ENCODE measurements at places on chromosomes 7 and 10.

DNA sequence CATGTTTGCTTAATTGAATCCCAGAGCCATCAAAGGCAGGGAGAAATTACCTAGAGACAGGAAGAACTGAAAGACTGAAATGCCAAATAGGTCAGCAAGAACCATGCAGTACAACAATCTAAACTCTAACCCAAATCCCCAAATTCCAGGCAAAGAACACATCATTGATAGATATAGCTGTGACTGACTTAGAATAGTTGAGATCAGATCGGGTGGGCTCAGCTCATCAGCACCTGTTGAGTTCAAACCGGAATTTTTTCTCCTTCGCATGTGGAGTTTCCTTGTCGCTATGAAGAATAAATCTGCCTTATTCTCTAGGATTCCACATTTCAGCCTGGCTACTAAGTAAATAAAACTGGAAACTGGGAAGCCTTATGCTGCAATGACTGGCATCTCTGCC, 1.4 kb downstream of the ANKMY2 start:
- no peak for DNase-seq

GRCh38 chr10:86715156-86715795, 41.1 kb upstream of the BMPR1A start:
- DNase-seq: no peak

DNA sequence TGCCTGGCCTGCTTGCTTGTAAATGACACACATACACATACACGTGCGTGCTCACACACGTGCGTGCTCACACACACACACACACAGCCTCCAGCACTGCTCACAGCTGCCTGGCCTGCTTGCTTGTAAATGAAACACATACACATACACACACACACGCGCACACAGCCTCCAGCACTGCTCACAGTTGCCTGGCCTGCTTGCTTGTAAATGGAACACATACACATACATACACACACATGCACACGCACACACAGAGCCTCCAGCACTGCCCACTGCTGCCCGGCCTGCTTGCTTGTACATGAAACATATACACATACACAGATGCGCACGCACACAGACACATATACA, 397.2 kb downstream of the PLXNA4 start:
- no peak for DNase-seq

DNA sequence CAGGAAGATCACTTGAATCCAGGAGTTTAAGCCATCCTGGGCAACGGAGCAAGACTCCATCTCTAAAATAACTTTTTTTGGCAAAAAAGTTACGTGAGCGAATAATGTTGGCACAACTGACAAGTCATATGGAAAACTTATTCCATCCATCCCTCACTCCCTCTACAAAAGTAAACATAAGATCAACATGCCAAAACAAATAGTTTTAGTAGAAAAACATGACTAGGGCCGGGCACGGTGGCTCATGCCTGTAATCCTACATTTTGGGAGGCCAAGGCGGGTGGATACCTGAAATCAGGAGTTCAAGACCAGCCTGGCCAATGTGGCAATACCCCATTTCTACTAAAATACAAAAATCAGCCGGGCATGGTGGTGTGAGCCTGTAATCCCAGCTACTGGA, 25.6 kb downstream of the SLC25A16 start:
- no peak for DNase-seq

DNA sequence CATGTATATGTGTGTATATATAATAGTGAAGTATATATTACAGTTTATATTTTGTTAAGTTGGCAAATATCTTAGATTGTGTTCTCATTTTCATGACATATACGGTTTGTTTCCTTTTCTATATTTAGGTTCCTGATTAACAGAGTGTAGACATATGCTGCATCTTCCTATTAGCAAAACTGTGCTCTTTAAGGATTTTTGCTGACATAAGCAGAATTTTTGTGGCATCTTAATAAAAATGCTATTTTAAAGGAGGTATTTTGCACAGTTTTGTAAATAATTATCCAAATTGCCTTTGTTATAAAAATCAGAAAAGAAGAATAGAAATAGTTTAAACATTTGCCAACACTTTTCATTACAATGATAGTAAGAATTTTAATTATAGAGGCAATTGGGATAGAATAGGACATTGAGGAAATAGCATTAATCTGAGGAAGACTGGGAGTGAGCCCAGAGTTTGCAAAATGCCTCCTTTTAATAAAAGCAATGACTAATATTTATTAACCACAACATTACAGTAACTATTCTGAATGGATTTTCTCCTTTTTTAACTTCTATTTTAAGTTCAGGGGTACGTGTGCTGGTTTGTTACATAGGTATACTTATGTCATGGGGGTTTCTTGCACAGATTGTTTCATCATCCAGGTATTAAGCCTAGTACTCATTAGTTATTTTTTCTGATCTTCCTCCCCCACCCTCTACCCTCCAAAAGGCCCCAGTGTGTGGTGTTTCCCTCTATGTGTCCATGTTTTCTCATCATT, 38.2 kb downstream of the KCND2 start:
- DNase-seq: no peak

DNA sequence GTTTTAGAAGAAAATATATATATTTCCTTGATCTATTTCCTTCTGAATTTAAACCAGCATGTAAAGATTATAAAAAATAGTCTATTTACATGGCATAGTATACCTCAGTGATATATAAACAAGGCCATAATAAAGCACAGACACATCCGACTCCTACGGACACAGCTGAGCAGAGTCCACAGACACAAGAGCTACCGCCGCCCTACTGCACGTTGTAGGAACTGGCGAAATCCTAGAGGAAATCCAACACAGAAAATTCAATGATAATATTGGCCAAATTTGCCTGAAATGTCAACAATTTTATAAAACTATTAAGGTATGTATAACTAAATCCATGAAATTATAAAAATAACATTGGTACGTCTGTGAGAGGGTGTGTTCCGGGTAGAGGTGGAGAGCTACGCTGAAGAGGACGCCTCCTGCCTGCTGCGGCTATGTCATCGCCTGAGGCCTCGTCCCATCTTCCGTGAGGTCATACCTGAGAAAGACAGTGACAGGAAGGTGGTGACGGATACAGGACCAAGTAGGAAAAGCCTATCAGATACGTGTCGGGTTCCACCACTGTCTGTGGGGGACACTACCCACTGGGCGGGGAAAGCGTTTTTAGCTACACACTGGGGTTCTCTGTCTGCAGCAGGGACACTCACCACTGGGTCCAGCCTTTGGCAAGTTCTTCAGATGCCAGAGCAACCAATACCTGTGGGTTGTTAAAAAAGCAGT, 29.3 kb upstream of the NCAPG2 start:
- no peak for DNase-seq

GRCh38 chr10:97482381-97482780, 15.8 kb downstream of the MMS19 start:
- DNase-seq: no peak

DNA sequence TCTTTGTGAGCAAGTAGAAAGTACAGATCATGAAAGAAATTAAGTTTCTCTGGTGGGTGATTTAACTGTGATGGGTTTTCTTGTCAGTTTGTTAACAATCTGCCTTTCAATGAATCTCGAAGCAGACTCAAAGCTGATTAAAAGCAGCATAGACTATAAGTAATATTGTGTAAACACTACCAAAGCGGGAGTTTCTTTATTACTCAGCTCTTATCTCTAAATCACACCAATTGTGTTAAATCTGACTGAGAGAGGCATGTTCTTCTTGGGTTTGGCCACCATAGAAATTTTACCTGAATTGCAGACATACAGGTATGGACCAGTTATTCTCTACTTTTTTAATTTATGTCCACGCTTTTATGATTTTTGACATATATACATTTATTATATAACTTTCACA, 65.2 kb downstream of the DKK1 start:
- DNase-seq: no peak

DNA sequence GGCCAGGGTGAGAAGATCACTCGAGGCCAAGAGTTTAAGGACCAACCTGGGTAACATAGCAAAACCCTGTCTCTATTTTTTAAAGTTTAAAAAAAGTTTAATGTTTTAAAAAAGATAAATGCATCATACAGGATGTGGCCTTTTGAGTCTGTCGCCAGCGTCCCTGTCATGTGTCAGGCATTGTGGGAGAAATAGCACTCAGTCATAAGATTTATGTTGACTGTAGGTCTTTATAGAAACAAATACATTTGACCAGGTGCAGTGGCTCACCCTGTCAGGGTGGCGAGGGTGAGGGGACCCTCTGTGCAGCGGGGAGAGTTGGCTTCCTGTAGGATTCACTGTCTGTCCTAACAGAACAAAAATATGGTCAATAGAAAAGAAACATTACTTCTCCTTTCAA, 63.5 kb upstream of the SH2B2 start:
- no peak for DNase-seq

GRCh38 chr10:123042708-123043408, 34.1 kb downstream of the ACADSB start:
- DNase-seq: no peak

- DNase-seq: no peak
These were observed 79.6 kb downstream of the OR13A1 start for GRCh38 chr10:45235798-45236220.

DNA sequence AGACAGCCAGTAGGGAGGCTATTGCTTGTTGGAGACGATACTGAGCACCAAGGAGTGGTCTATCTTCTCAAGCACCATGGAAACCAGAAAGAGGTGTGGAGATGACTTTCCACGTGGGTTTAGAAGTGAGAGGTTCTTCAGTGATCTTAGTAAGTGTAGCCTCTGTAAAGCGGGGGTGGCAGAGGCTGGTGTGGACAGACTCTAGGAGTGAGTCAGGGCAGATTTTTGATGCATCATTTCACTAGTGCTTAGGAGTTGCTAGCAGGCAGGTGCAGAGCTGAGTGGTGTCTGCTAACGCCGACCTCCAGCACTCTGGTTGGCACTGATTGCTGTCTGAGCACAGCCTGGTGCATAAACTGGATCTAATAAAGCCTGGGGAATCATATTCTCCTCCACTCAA, 78.4 kb upstream of the ADO start:
- DNase-seq: no peak

DNA sequence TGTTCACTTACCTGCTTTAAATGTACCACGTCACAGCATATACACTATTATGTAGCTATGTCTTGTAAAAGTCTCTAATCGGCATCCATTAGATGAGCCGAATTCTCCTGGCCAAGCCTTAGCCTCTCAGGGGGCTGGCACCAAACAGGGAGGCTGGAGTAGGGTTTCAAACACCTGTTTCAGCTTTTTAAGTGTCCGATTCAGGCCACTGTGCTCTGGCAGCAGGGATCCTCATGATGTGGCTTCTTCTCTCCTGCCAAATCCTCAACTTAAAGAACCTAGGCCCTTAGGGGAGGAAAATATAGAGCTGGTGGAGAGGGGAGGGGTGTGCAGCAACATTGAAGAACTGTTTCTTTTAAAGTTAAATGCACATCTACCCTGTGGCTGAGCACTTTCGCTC, 68.5 kb upstream of the NFKB2 start:
- no peak for DNase-seq

- DNase-seq: peak; percentile 21
These were observed 2.9 kb upstream of the HMX3 start for GRCh38 chr10:123132576-123133477.

DNA sequence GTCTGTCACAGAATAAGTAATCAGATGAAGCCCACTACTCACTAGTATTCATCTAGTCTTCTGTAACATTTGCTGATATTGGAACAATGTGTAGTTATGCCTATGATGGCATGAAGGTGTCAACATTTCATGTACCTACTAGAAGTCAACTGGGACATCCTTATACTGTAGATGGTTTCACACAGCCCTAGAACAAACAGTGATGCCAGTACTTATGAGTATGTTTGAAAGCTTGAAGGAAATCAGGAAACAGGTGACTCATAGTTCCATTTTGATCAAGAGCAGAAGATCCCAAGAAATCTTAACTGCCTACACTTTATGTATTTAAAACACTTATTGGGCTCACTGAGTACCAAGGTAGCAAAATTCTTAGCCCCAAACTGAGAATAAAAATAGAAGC, 1519.6 kb downstream of the REEP3 start:
- DNase-seq: no peak

DNA sequence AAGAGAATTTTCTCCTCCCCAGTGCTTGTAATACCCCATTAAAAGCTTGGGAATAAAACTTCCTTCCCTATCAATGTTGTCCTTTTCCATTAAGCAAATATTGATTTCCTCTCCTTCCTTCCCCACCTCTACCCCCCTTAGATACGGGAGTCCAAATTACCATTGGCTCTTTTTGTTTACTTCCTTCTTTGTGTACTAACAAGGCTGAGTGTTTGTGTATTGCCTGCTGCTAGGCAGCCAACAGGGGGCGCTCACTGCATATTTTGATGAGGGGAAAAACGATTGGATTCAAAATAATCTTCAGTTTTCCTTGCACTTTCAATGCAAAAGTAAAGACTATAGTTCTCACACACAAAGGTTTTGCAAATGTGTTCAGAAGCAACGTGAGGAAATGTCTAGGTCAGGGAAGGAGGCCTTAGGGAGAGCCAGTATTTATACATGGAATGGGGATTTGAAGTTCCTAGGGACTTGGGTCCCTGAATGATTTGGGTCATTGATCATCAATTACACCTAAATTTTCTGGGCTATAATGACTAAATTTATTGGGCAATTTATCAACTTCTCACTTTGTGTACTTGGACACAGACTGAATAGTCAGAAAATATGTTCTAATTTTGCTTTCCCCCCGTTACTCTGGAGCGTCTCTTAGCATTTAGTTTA, 23.6 kb upstream of the VPS41 start:
- peak; percentile 46 for DNase-seq

- DNase-seq: no peak
These were observed 500.5 kb upstream of the LRRN3 start for GRCh38 chr7:110590415-110590814.

GRCh38 chr10:57692255-57692980, 575.3 kb downstream of the IPMK start:
- DNase-seq: no peak

DNA sequence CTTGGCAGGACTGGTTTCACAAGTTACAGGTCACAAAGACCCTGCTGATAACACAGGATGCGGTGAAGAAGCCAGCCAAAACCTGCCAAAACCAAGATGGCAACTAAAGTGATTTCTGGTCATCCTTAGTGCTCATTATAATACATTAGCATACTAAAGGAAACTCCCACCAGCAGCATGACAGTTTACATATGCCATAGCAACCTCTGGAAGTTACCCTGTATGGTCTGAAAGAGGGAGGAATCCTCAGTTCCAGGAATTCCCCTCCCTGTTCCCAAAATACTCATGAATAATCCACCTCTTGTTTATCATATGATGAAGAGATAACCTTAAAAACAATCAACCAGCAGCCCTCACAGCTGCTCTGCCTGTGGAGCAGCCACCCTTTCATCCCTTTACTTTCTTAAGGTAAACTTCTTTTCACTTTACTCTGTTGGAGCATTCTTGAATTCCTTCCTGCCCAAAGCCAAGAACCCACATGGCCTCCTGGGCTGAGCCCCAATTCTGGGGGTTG, 21.9 kb downstream of the DPY19L1 start:
- DNase-seq: no peak

GRCh38 chr10:62681211-62681940, 123.1 kb upstream of the ADO start:
- DNase-seq: no peak

DNA sequence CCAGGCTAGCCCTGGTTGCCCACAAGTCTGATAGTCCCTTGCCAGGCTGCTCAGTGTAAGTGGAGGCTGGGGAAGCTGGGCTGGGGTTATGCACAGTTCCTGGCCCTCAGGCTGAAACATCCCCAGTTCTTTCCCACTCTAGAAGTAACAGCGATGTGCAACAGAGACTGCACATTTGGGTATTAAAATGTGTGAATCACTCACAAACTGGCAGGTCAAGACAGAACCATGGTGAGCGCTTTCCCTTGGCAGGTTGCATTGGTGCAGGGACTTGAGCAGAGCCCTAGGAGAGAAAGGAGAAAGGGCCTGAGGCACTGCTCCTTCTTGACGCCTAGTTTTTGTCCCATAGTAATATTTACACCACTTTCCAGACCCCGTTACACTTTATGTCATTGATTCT, 56.1 kb upstream of the SLC35B4 start:
- DNase-seq: no peak

GRCh38 chr10:7417807-7418206, 7.0 kb upstream of the SFMBT2 start:
- DNase-seq: no peak
